ENCODE measurements at places on chromosomes 12 and 14.

- DNase-seq: no peak
Observed at GRCh38 chr14:93156693-93157369, 27.9 kb downstream of the MOAP1 start.

- no peak for DNase-seq
Observed at GRCh38 chr14:57834001-57834598, 31.8 kb downstream of the SLC35F4 start.

GRCh38 chr12:68405343-68405781 is 73.2 kb upstream of the MDM1 start:
- no peak for DNase-seq

DNA sequence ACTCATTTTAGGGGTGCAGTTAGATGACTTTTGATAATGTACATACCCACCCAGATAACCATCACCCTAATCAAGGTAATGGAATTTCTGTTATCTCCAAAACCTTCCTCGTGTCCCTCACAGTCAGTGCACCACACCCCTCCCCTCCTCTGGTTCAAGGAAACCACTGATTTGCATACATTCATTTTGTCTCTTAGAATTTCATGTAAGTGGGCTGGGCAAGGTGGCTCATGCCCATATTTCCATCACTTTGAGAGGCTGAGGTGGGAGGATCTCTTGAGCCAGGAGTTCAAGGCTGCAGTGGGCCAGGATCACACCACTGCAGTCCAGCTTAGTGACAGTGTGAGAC is 15.7 kb downstream of the ADIPOR2 start:
- DNase-seq: no peak
